Stimulated activated naive CD4-positive, alpha-beta T cell (primary cell): ENCODE measurements at places on chromosomes 4 and X.

DNA sequence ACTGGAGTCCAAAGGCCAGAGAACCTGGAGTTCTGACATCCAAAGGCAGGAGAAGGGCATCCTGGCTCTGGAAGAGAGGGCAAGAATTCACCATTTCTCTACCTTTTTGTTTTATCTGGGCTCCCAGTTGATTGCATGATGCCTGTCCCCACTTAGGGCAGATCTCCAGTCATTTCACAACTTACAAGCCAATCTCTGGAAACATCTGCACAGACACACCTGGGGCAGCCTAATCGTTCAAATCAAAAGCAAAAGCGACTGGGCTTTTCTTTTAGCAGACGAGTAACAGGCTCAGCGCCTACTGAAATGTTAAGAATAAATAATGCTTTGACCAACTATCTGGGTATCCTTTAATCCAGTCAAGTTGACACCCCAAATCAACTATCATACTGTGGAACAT is 136.0 kb upstream of the NPY2R start:
- DNase-seq: no peak

- DNase-seq: no peak
These were observed 45.4 kb downstream of the MAMLD1 start for GRCh38 chrX:150408561-150408960.

- no peak for DNase-seq
These were observed 95.8 kb downstream of the ATXN3L start for GRCh38 chrX:13223868-13224567.

- DNase-seq: no peak
These were observed 16.6 kb upstream of the HPGDS start for GRCh38 chr4:94359221-94359620.

- peak; percentile 61 for DNase-seq
These were observed 19.7 kb upstream of the PRPS2 start for GRCh38 chrX:12771445-12772069.

- no peak for DNase-seq
These were observed 38.1 kb downstream of the SEC31A start for GRCh38 chr4:82852751-82853285.

- no peak for DNase-seq
These were observed 153.8 kb downstream of the DCLK2 start for GRCh38 chr4:150232029-150232428.

DNA sequence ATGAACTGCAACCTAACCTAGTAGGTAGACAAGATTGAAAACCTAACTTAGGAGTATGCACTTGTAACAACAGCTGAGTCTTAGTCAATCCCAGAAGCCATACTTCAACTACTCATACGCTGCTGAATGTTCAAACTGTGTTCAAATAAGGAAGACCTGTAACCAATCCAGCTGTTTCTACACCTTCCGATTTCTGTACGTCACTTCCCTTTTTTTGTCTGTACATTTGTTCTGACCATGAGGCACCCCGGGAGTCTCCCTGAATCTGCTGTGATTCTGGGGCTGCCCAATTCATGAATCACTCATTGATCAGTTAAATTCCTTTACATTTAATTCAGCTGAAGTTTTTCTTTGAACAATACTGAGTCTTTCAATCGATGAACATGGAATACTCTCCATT is 89.5 kb downstream of the BMP3 start:
- DNase-seq: no peak

GRCh38 chrX:40483502-40483901 is 97.3 kb upstream of the ATP6AP2 start:
- DNase-seq: no peak

- no peak for DNase-seq
These were observed 5.4 kb upstream of the ZXDA start for GRCh38 chrX:57915680-57916079.

- no peak for DNase-seq
These were observed 38.7 kb downstream of the ANXA5 start for GRCh38 chr4:121658125-121658524.

- DNase-seq: no peak
These were observed 341.3 kb downstream of the ADGRL3 start for GRCh38 chr4:61541459-61541858.

- no peak for DNase-seq
These were observed 95.2 kb downstream of the SHROOM4 start for GRCh38 chrX:50718776-50719175.

- no peak for DNase-seq
These were observed 26.6 kb downstream of the VSIG4 start for GRCh38 chrX:66013194-66013816.

DNA sequence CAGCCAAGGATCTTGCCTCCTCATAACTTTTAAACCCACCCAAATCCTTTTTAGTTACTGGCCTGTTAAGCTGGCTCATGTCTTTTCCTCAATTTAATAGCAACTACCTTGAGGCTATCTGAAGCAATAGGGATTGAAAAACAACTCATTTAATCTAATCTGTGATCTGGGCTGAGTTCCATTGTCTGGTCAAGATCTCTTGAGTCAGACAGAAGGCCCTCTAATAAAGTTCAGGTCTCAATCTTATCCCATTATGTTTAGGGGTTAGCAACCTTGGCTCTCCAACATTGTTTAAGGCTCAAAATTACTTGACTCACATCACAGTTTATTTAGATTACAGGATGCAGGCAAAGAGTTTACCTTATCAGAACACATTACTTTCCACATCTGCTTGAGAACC is 436.1 kb downstream of the ANKRD50 start:
- no peak for DNase-seq

DNA sequence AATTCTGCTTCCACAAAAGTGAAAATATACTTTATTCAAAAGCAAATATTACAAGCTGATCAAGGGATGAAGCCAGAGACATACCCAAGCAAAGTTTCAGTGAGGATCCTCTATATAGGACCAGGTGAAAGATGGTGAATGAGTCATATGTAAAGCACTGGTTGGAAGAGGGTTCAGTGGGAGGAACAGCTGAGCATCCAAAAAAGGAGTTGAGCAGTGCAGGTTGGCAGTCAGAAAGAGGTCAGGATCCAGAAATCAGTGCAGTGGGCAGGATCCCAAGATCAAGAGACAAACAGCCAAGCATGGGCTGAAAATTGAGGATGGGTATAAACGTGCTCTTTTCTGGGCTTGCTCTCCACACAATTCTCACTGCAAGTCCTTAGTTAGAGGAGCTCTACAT is 30.3 kb downstream of the OTC start:
- DNase-seq: no peak

DNA sequence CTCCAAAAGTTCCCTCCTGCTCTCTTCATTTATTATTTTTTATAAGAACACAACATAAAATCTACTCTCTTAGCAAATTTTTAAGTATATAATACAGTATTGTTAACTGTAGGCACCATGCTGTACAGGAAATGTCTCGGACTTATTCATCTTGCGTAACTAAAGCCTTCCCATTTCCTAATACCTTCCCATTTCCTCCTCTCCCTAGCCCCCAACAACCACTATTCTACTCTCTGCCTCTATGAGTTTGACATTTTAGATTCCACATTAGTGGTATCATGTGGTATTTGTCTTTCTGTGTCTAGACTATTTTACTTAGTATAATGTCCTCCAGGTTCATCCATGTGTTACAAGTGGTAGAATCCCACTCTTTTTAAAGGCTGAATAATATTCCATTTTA is 15.8 kb upstream of the SYTL4 start:
- DNase-seq: no peak

DNA sequence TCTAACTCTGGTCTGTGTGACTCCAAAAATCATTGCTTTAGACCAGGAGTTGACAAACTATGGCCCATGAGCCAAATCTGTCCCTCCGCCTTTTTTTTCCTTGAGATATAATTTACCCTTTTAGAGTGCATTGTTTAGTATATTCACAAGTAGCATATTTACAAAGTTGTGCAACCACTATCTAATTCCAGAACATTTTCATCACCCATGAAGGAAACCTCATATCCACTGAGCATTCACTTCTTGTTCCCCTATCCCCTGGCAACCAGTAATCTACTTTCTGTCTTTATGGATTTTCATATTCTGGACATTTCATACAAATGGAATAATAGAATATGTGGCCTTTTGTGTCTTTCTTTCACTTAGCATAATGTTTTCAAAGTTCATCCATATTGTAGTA is 67.4 kb upstream of the CITED1 start:
- no peak for DNase-seq

- DNase-seq: no peak
These were observed 130.5 kb downstream of the CPEB2 start for GRCh38 chr4:15132739-15133138.

GRCh38 chr4:11183356-11183740 is 245.3 kb downstream of the HS3ST1 start:
- DNase-seq: no peak

DNA sequence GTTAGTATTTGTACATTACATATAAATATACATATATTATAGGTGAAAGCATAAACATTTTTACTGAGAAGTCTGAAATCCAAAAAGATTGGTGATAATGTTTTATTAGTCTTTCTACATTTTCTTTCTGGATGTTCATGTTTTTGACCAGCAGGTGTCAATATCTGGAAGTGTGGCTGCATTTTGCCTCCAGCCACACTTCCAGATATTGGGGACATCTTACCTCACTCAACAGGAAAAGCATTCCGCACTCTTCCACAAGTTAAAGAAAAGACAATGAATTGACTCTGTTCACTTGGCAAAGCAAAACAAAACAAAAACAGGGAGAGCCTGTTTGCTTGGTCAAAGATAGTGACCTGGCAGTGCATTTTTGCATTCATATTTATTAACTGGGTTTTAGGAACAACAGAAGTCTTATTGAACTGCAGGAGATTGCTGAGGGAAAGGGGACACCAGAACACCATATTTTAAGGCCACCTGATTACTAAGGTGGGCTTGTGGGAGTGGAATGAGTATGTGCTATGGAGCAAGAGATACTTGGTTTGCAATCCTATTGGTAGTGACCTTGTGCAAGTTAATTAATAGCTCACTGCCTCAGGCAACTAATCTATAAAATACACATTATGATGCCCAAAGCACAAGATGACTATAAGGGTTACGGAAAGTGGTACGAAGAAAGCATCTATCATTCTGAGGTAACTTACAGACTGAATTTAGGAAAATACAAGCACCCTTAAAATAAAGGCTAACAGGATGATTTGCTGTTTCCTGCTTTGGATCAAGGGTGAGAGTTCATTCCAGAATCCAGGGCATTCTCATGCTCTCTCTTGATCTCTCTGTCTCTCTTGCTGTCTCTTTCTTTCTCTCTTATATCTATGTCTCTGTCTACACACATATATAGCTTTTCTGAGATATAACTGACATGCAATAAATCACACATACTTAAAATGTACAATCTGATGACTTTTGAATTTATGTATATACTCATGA is 389.9 kb upstream of the EMCN start:
- DNase-seq: no peak

DNA sequence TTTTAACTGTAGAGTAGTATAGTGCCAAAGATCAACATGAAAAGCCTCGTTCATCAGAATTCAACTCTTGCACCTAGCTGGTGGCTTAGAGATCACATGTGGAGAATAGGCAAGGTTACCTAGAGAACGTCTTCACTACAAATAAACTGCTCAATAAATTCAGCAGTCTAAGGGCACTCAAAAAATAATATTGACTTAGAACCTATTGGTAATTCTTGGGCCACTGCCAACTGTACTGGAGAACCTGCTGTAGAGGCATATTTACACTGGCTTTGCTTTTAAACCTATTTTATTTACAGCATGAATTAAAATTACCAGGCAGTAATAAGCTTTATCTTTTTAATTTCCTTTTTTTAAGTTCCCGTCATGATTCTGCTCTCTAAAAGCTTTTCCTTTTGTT is 343.7 kb downstream of the PDHA2 start:
- DNase-seq: no peak

DNA sequence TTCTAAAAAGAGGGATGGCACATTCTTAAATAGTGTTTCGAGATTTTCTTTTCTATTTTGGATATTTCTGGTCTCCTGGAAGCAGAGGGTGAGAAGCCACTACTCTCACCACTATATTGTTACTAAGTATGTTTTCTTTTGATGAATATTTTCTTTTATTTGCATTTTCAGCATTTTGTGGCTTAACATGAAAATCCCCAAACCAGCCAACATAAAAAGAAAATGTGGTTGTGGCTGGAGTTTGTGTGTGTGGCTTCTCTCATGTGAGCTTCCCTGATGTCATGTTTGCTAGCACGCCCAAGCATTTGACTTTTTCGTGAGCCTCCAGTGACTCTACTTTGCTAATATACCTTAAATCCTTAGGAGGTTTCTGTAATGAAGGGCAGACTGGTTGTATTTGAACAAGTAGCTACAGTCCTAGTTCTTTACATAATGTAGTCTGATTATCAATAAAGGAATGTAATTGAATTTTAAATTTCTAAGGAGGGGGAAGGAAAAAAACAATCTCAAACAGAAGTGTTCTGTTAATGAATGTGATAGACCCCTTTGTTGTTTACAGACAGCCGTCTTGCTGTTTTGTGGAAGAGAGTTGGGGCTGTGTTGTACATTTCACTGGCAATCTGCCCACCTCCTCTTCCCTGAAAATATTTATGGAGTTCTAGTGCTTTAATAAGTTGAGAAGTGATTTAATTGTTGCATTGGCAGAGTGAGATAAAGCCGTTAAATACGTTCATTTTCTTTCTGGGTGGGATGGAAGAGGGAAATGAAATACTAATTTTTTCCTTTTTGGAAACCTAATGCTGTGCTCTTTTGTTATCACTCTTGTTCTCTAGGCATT is 114.6 kb downstream of the ARHGAP10 start:
- no peak for DNase-seq

- DNase-seq: no peak
These were observed 52.3 kb downstream of the IL1RAPL2 start for GRCh38 chrX:104618106-104618895.

DNA sequence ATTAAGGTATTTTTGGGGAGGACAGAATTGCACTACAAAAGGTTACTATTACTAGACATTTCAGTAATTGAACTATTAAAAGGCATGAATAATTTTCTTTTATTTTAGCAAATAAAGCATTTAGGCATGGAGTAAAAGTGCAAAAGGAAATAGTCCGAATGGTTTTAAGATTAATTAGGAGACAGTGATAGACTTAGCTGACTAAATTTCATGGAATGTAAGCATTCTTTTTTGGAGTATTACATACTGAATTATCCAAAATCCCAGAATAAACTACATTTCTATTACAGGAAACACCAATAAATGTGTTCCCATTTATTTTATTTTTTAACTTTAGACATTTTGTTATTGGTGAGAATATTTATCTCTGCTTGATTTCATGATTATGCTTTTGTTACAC is 30.7 kb upstream of the MAP9 start:
- no peak for DNase-seq

- no peak for DNase-seq
These were observed 207.4 kb downstream of the MAPK10 start for GRCh38 chr4:86152454-86152853.

DNA sequence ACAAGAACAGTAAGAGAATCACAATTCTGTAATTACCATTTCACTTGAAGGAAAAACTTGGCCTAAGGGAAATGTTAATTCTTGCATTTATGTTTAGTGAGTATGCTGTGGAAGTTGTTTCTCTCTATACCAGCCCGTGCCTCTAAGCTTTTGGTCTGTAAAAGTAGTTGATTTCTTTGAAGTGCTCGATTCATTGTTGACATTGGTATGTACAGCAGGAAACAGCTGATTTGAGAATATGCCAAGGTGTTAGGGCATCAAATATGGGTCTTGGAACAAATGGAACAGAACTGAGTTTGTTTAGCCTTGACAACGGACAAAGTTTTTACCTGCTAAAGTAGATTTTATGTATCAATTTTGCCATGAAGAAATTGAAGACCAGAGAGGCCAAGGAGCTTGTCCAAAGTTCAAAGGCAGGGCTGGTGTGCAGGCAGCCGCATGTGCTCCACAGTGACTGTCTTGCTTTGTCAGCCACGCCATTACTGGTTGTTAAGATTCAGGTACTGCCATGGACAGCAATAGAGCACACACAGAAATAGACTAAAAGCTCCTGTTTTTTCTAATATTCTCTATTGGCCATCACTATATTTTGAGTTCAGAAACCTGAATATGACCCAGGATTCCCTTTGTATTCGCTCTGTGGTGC is 75.5 kb upstream of the TLR3 start:
- DNase-seq: no peak
